ENCODE measurements at places on chromosomes 3 and 15.

GRCh38 chr15:52351206-52351908 is 55.8 kb upstream of the MYO5C start:
- DNase-seq, result peak; percentile 38

- peak; percentile 80 for DNase-seq
Observed at GRCh38 chr3:45105855-45106671, 40.1 kb downstream of the CDCP1 start.

DNA sequence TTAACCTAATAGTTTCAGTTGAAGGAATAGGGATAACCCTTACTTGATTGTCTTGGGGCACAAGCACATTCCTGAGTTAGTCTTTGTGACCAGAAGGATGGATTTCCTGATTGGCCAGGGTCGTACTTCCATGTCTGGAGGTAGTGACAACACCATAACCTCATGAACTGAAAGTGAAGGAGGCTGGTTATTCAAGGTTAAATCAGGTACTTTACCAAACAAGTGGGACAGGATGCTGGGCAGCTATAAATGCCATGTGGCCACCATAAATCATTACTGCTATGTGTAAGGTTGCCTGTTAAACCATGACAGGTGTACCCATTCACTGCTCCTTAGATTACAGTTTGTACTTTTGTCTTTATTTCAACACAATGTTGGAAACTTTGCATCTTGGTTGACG is 128.3 kb upstream of the SAMMSON start:
- DNase-seq, result no peak

- no peak for DNase-seq
Observed at GRCh38 chr3:162441716-162442115, 945.1 kb downstream of the OTOL1 start.

GRCh38 chr3:158819282-158819681 is 17.4 kb downstream of the MFSD1 start:
- no peak for DNase-seq

- no peak for DNase-seq
Observed at GRCh38 chr3:45412763-45413162, 24.4 kb downstream of the LARS2 start.

DNA sequence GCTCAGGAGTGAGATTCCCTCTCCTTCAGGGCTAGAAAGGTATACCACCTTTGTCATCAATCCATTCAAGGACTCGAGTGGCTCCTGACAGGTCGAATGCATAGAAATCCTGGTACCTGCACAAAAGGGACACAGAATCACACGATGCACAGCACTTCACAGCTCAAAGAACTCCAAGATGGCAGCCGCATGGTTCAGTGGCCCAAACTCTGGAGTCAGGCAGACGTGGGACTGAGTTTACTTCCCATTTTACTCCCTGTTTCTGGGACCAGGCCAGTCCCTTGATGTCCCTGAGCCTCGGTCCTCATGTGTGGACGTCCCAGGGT is 536 bp downstream of the WDR73 start:
- DNase-seq, result no peak

GRCh38 chr3:17967953-17968607 is 225.6 kb upstream of the TBC1D5 start:
- DNase-seq, result peak; percentile 65

All from NB4 (cell line).